Naive thymus-derived CD8-positive, alpha-beta T cell (primary cell): ENCODE measurements at places on chromosomes 13 and 19.

GRCh38 chr13:22009500-22009899, 338.6 kb downstream of the FGF9 start:
- DNase-seq: no peak

- DNase-seq: no peak
Observed at GRCh38 chr13:28257305-28257704, 119.0 kb downstream of the PAN3 start.

DNA sequence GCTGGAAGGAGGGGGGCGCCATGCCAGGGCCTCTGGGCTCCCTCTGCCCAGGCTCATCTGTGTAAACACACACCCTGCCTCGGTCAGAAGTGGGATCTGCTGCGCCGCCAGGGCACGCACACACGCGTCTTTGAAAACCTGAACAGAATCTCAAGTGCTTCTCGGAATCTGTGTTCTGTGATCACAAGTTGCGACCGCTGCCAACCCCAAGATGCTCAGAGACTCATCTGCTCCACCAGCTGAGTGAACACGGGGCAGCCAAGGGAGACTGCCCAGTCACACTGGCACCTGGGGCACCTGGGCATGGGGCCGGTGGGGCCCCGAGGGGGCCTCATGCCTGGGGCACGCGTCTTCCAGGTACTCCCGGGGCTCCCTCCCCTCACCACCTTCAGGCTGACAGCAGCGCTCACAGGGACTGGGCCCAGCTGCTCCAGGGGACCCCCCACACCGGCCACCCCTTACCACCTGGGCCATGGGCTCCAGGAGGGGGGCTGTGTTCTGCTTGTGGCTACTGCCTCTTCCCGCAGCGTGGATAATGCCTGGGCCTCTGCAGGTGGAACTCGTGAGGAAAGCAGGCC, 59.0 kb downstream of the KLF2 start:
- DNase-seq: no peak

DNA sequence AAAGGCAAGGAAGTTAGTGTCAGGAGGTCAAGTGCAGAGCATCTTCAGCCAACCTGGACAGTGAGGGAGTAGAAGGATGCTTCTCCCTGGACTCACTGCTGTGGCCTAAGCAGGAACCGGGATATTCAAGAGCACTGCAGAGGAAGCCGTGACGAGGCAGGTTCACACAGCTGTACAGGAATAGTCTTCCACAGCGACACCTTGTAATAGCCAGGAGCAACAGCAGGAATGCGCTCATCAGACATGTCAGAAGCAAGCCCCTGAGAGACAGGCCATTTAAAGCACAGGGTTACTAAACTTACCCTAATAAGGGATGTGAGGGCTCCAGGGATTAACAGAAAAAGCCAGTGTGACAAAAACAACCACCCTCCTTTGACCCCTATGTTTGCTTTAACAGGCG, 3.5 kb upstream of the MED26 start:
- no peak for DNase-seq

GRCh38 chr19:51514866-51515481, 13.4 kb upstream of the SIGLEC12 start:
- DNase-seq: no peak

DNA sequence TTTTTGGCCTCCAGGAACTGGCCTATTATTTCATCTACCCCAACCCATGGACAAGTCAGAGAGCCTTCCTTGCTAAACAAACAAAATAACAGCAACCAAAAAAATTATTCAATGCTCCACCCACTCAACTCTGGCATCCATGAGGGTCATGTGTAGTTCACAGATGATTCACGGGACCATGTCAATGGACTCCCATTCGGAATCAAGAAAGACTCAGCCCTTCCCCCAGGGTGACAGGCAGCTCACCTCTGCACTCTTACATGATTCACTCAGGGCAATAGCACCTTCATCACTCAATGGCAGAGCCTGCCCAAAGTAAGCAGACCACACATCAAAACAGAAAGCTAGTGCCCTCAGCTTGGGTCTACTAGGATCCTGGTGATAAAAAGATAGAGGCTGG, 14.3 kb upstream of the SCEL start:
- DNase-seq: no peak

GRCh38 chr13:38530492-38530891, 156.4 kb upstream of the FREM2 start:
- no peak for DNase-seq

- DNase-seq: no peak
Observed at GRCh38 chr13:103945836-103946235, 879.6 kb upstream of the SLC10A2 start.

DNA sequence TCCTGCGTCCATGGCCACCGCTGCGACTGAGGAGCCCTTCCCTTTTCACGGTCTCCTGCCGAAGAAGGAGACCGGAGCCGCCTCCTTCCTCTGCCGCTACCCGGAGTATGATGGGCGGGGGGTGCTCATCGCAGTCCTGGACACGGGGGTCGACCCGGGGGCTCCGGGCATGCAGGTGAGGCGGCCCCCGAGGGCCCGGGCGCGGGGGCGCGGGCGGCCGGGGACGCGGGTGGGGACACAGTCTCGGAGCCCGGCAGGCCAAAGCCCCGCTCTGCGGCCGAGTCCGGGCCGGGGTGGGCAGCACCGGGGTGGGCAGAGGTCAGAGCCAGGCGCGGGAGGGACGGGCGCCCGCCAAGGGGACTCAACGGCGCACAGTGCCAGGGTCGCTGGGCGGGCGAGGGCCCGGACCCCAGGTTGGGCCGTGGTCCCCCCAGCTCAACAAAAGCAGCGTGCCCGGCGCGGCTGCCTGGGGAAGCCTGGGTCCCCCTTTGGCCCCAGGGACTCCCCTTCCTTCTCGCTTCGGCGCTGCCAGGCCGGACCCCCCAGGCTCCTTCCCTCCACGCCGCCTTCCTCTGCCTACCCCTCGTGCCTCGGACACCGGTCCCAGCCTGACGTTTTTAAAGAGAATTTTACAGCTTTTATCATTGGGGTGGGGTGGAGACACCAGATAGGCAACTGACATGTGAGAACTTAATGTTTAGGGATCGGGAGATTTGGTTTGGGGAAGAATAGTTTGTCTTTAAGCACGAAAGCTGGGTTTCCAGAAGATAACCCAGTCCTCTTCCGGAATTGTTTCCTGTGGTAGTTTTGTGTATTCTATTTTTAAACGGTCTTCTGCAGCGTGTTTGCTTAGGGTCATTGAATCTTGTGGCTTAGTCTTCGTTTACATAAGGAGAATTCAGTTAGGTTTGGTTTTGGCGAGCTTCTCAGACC, 509 bp downstream of the TPP2 start:
- DNase-seq: peak; percentile 36

GRCh38 chr13:26465514-26465913, 92.0 kb upstream of the WASF3 start:
- DNase-seq: no peak

- no peak for DNase-seq
Observed at GRCh38 chr13:48380581-48380980, 32.3 kb downstream of the LPAR6 start.
